ENCODE measurements at places on chromosomes 4 and X.

GRCh38 chr4:139317635-139318034 is 15.4 kb upstream of the NDUFC1 start:
- no peak for DNase-seq

DNA sequence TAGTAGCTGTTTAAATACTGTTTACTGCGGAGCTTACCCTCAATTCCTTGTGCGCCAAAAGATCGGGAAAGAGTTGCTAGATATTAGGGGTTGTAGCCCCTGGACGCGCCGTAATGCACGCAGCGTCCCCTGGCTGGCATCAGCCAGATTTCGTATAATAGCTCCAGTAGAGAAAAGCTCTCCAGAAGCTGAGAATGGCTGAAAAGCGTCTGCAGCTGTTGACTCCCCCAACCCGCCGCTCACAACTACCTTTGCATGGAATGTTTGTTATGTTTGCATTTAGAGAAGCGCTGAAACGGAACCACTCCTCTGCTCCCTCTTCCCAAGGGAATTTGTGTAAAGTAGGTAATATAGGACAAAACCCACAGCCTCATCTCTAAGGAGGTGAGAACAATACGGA is 3.7 kb downstream of the DOCK11 start:
- DNase-seq = no peak

- DNase-seq = no peak
Observed at GRCh38 chr4:148270630-148271029, 171.6 kb downstream of the NR3C2 start.

GRCh38 chrX:78331708-78332107 is 4.3 kb upstream of the CYSLTR1 start:
- no peak for DNase-seq

DNA sequence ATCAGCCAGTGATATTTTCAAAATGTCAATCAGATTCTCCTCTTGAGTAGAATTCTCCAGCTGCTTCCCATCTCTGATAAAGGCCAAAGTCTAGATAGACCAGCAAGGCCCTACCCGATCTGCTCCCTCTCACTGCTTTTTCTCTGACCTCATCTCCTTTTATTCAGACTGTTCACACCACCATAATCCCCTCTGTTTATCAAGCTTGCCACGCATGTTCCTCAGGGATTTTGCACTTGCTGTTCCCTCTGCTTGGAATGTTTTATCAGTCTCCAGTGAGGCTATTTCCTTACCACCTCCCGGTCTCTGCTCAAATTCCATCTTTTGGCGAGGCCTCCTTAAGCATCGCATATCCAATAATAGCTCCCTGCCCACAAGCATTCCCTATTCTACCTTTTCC is 20.1 kb downstream of the NOCT start:
- DNase-seq = no peak

GRCh38 chr4:157265281-157265680 is 44.8 kb downstream of the GRIA2 start:
- peak; percentile 43 for DNase-seq

DNA sequence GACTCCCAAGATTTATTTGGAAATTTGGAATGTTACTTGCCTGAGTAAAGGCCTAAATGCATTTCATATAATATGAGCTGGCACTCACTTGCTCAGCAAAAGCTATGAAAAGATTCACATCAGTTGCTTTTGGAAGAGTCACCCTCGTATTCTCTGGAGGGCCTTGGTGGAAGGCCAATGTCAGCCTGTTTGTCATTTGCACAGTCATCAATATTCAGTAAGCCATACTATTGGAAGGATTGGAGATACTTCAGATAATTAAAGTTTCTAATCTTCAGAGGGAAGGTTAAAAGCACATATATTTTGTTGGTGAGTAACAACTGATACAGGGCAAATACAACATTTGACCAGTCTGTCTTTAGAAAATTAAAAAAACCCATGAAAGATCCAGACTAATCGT is 36.6 kb downstream of the VCX3A start:
- DNase-seq = no peak

DNA sequence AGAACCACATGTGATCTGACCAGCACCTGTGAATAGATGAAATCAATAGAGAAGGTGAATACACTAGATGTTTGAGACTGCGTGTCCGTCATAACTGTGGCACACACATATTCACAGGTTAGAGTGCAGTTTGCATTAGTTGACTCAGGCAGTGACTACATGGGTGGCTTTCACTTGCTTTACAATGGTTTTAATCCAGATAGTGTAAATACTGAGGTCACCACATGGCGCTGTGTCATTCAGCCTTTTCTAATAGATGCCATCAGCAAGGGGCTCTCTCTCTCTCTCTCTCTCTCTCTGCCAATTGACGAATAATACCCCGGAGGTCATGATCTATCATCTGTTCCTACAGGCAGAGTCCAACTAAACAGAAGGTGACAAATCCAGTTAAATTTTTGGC is 30.7 kb upstream of the FGF13 start:
- DNase-seq = no peak

DNA sequence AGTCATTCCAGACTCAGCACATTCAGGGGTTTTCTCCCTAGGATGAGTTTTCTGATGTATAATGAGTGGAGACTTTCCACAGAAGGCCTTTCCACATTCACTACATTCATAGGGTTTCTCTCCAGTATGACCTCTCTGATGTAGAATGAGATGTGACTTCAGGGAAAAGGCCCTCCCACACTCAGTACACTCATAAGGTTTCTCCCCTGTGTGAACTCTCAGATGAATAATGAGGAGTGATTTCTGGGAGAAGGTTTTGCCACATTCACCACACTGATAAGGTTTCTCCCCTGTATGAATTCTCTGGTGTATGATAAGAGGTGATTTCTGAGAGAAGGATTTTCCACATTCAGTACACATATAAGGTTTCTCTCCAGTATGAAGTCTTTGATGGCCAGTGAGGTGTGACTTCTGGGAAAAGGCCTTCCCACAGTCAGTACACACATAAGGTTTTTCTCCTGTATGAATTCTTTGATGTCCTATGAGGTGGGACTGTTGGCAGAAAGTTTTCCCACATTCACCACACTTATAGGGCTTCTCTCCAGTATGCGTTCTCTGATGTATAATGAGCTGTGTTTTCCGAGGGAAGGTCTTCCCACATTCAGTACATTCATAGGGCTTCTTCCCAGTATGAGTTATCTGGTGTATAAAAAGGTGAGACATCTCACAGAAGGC is 12.7 kb downstream of the ZNF630 start:
- no peak for DNase-seq

DNA sequence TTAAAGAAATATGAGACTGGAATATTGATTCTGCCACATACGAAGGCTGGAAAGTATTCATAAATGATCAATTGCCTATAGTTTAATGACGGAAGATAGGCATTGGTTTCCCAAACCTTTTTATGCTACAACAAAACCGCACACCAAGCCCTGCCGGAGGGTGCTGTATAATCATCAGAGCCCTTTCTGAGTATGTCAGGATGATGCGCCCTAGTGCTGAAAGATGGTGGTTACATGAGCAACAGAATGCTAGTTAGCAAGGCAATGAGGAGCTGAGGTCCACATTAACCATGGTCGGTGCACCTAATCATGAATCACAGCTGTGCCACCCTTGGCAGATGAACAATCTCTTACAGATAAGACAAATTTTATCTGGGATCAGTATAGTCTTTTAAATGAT is 491.1 kb downstream of the PACRGL start:
- DNase-seq = no peak

DNA sequence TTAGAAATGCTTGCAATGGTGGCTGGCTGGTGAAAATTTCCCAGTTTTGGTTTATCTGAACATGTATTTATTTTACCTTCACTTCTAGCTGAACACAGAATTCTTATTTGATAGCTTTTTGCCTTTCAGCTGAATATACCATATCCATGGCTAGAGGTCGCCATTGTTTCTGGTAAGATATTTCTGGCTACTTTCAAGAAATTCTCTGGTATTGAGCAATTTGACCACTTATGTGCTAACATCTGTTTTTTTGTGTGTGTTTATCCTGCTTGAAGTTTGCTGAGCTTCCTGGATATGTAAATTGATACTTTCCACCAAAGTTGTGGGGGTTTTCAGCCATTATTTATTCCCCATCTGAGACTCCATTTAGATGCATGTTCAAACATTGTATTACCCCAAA is 75.4 kb downstream of the FBXW7 start:
- DNase-seq = no peak

GRCh38 chr4:87541521-87541920 is 12.3 kb upstream of the SPARCL1 start:
- DNase-seq = no peak

GRCh38 chr4:29319663-29320340 is 1400.4 kb upstream of the PCDH7 start:
- no peak for DNase-seq

GRCh38 chr4:154435895-154436294 is 55.7 kb downstream of the DCHS2 start:
- no peak for DNase-seq

DNA sequence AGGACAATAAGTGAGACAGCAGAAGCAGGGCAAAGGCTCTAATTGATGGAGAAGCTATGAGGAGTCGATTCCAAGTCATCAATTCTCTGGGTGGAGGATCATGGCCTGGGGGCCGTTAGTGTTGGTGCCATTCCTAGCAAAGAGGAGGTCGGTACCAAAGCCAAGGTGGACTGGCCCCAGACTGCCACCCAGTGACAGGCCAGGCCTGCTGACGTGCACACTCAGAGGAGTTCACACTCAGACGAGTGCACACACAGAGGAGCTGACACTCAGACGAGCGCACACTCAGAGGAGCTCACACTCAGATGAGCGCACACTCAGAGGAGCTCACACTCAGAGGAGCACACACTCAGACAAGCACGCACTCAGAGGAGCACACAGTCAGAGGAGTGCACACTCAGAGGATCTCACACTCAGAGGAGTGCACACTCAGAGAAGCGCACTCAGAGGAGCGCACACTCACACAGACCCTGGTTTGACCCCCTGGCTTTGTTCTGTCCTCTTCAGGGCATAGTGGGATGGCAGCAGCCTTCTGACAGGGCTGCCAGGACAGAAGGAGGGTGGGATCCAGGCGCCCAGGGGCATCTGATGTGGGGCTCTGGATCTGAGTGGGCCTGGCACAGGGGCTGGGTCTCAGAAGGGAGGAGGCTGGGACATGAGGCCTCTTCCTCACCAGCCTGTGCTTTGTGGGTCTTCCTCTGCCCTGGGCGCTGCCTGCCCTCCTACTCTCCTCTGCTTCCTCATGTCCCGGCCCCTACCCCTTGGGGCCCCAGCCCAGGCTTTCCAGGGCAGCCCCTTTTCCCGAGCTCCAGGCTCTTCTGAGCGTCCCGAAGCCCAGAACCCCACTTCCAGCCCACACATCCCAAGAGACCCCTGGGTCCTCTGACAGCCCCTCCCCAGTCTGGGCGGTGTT is 41.7 kb upstream of the NKX1-1 start:
- DNase-seq = no peak

- peak; percentile 52 for DNase-seq
Observed at GRCh38 chr4:116953947-116954346, 131.4 kb downstream of the TRAM1L1 start.

GRCh38 chr4:10088135-10089010 is 28.2 kb downstream of the WDR1 start:
- no peak for DNase-seq

- no peak for DNase-seq
Observed at GRCh38 chrX:40720792-40721191, 14.6 kb downstream of the MED14 start.

DNA sequence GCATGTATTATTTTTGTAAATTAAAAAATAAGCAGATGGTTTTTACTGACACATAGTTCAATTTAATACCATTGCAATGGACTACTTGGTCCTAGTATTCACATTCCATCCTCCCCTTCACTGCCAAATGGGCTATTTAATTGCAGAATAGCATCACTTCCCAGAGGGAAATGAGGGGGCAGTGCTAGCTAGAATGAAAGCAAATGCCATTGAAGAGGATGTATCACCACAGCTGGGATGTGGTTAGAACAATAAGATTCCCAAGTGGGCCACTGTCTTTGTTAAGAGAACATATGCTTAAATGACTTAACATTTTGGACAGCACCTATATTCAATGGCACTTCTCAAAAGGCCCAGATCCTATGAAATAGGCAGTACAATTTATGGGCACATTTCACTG is 224.7 kb downstream of the RBMX2 start:
- no peak for DNase-seq

All from cerebellum (tissue), 4 donors.